ENCODE measurements at places on chromosomes 16 and 17.

- no peaks in the 10 kb centered on the region for H3K27me3 ChIP-seq
- no peak overlapping the region for H3K4me3 ChIP-seq
- H3K4me1 ChIP-seq = no peaks in the 10 kb centered on the region
- no peak overlapping the region for H3K27ac ChIP-seq
Measured at GRCh38 chr16:17481736-17482135, 11.0 kb upstream of the XYLT1 start.

GRCh38 chr16:26087091-26087490 lies 395.3 kb downstream of the HS3ST4 start:
- no peak overlapping the region for H3K4me3 ChIP-seq
- H3K27ac ChIP-seq = no peak overlapping the region
- no peaks in the 10 kb centered on the region for H3K36me3 ChIP-seq
- no peaks in the 10 kb centered on the region for H3K4me1 ChIP-seq
- DNase-seq = no peak

- no peak overlapping the region for H3K27ac ChIP-seq
- H3K4me1 ChIP-seq = no peaks in the 10 kb centered on the region
- H3K36me3 ChIP-seq = no peaks in the 10 kb centered on the region
- DNase-seq = no peak
- H3K4me3 ChIP-seq = no peak overlapping the region
Measured at GRCh38 chr17:51951741-51952140, 206.8 kb downstream of the CA10 start.

DNA sequence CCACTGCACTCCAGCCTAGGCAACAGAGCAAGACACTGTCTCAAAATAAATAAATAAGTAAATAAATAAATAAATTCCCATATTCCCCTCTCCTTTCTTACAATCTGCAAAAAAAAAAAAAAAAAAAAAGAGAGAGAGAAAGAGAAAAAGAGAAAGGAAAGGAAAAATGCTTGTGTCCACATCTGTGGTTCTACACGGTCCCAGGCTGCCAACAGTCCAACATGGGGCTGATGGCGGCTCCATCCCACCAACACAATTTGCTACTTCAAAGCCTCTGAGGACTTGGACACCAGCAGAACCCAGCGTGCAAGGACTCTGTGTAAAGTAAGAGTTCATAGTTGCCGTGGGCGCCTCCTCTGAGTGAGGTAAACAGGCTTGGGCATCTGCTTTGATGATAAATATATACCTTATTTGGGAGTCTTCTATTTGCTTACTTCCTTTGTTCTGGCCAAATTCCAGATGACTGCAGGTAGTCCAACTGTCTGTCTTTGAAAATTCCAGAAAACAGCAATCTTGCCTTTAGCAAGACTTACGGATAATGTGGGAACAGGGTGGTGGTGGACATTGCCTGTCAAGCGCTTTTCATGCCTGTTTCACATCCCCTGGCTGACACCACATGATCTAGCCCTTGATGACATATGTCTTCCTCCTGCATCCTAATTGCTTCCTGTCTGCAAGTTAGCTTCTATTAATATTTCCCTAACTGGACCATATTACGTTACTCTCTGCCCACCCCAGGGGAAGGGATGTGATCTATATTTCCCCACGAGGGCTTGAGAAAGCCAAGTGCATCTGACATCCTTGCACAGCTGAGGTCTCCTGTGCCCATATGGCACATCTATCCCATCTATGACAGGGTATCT lies 10.1 kb downstream of the LITAF start:
- H3K4me1 ChIP-seq = peaks cover 16% of the 10 kb centered on the region
- H3K4me3 ChIP-seq = no peak overlapping the region
- H3K27me3 ChIP-seq = no peaks in the 10 kb centered on the region

- no peaks in the 10 kb centered on the region for H3K4me1 ChIP-seq
- no peak for DNase-seq
- H3K27ac ChIP-seq = no peak overlapping the region
- no peaks in the 10 kb centered on the region for H3K36me3 ChIP-seq
Measured at GRCh38 chr16:27657811-27658210, 107.9 kb downstream of the KATNIP start.

GRCh38 chr17:36689089-36689667 lies 87.8 kb downstream of the MRM1 start:
- no peaks in the 10 kb centered on the region for H3K27me3 ChIP-seq
- H3K27ac ChIP-seq = no peak overlapping the region

DNA sequence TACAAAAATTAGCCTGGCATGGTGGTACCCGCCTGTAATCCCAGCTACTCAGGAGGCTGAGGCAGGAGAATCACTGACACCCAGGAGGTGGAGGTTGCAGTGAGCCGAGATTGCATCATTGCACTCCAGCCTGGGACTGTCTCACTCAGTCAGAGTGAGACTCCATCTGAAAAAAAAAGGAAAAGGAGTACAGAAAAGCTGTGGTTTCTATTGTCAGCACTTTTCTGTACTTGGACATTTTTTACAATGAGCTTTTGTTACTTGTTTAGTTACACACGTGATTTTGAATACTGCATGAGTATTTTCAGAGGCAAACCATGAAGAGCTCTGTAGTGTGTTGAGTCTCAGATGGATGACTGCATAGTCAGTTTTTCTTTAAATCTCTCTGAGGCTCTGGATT lies 26.3 kb downstream of the ZC3H18 start:
- no peak overlapping the region for H3K4me3 ChIP-seq
- no peak for DNase-seq
- H3K27me3 ChIP-seq = no peaks in the 10 kb centered on the region
- peaks cover 25% of the 10 kb centered on the region for H3K36me3 ChIP-seq
- H3K27ac ChIP-seq = no peak overlapping the region

DNA sequence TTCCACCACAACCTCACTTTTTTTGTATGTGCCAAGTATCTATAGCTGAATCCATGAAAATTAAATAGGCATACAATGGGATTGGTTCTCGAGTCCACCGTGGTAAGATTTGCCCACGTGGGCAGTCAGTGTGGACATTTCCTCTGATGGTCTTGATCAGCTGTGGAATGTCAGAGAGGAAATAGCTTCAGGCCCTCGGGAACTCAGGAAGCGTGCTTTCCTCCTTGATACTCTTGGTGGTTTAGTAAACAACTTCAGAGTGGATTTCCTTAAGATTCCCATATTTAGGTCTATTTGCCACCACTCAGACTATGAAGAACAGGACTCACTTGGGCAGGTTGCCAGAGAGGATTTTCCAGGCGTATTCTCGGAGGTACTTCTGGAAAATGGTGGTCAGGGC lies 152.5 kb downstream of the VPS53 start:
- H3K27ac ChIP-seq = no peak overlapping the region
- no peak overlapping the region for H3K4me3 ChIP-seq
- DNase-seq = no peak
- peaks cover 3% of the 10 kb centered on the region for H3K4me1 ChIP-seq
- no peaks in the 10 kb centered on the region for H3K36me3 ChIP-seq

DNA sequence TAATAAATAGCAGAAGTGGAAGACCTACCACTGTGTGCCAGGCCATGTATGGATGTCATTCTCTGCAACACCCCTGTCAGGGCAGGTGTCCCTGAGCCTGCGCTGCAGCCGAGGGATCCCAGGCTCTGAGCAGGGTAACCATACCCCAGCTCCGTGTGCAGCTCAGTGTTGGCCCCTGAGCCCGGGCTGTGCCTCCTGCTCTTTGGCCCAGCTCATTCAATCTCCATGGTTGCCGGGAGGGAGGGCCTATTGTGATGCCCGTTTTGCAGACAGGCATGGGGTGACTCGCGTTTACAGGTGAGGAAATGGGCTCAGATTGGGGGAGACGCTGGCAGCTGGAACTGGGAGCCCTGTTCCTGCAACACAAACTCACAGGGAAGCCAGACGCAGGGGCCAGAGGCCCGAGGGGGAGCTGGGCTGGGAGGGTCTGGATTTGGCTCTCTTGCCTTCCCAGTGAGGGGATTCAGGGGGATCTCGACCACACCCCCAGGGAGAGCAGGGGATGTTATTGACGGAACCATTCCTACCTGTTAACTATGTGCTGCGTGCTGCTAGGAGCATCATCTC lies 190.5 kb downstream of the IRF8 start:
- no peaks in the 10 kb centered on the region for H3K27me3 ChIP-seq
- no peak overlapping the region for H3K27ac ChIP-seq
- H3K4me1 ChIP-seq = no peaks in the 10 kb centered on the region
- H3K36me3 ChIP-seq = no peaks in the 10 kb centered on the region
- DNase-seq = no peak

DNA sequence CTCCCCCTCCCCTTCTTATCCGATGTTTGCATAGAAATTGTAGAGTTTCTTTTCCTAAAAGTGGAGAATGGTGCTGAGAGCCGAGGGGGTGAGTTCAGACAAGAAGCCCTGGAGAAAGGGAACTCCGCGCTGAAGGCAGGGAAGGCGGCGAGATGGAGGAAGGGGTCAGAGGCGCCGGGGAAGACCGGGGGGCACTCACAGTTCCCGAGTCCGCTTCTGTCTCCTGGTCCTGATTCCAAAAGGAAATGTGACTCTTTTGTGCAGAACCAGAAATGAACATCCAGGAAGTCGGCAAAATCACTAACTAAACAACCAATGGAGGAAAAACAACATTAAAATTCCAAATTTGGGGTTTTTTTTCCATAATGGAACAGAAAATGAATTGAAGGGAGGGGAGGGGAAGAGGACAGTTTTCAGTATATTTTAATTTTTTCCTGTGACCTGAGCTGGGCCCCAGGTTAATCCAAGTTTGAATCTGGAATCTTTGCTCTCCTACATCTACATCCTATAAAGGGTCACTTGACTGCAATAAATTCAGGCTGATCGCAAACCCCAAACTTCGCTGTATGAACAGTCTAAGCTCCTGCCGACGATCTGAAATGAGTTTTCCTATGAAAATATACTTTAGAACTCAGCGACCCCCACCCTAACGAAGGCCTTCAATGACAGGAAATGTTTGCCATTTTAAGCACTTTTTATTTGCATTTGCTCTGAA lies 252.3 kb downstream of the C16orf95 start:
- no peak for DNase-seq
- peak overlapping the region; percentile 83 for H3K27ac ChIP-seq
- peaks cover 54% of the 10 kb centered on the region for H3K4me1 ChIP-seq
- H3K4me3 ChIP-seq = peak overlapping the region; percentile 70

GRCh38 chr16:4682616-4683254 lies 10.6 kb upstream of the NUDT16L1 start:
- peaks cover 43% of the 10 kb centered on the region for H3K36me3 ChIP-seq
- no peak for DNase-seq
- H3K4me1 ChIP-seq = no peaks in the 10 kb centered on the region
